ENCODE measurements at places on chromosomes 16 and 17.

DNA sequence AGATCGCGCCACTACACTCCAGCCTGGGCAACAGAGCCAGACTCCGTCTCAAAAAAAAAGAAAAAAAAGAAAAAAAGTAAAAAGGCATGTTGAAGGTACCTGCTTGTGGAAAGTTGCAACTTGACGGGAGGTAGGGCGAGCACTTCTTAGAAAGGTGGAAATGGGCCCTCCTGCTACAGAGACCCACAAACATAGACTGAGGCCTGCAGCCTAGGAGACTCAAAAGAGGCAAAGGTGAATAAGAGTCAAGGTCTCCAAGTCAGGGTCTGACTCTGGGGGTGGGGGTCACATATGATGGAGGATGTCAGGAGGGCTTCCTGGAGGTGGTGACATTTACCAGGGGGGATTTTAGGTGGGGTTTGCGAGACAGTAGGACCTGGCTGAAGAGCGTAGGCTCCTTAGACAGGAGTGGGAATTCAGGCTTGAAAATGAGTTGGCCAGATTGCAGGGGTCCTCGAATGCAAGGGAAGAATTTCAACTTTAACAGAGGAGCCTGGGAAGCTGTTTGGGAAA is 303.0 kb downstream of the SEC14L1 start:
- no peak for DNase-seq

- peak; percentile 67 for DNase-seq
These were observed 36.1 kb upstream of the ZC3H18 start for GRCh38 chr16:88533932-88534637.

- DNase-seq, result no peak
These were observed 178.1 kb downstream of the TOX3 start for GRCh38 chr16:52368859-52369258.

GRCh38 chr17:33284022-33284421 is 9.1 kb downstream of the ASIC2 start:
- no peak for DNase-seq

GRCh38 chr16:65713181-65713808 is 591.4 kb upstream of the CDH11 start:
- no peak for DNase-seq

- DNase-seq, result no peak
These were observed 178.4 kb downstream of the FTO start for GRCh38 chr16:53882310-53882709.

DNA sequence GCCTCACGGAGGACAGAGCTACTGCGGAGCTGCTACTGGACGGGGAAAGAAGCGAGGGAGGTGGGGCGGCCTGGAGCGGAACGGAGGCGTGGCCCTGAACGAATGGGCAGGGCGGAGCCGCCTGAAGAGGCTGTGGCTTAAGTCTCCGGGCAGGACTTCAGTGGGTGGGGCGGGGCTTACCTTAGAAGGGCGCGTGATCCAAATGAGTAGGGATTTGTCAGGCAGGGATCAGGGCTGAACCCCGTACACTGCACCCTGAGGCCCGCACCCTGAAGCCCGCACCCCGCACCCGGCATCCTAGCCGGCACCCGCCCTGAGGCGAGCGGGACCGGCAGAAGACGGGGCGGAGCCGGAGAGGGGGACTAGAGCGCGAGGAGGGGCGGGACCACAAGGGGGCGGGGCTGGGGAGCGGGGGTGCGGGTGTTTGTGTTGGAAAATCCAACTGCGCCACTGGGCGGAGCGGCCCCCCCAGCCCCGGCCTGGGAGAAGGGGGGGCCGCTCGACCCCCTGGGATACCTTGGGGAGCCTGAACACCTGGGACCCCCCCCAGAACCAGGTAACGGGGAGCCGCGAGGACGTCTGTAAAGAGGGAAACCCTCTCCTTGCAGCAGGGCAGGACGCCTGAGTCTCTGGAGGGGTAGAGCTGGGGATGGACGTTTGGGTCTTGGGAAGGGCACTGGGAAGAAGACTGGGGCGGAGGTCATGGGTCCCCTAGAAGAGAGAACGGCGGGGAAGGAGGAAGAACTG is at the start of gene KDM6B:
Gene KDM6B (plus strand): TSS at position 423 of the 747 bp plus-strand sequence. CDS start 11,338 bp downstream, outside the sequence.
- DNase-seq, result peak; percentile 84

DNA sequence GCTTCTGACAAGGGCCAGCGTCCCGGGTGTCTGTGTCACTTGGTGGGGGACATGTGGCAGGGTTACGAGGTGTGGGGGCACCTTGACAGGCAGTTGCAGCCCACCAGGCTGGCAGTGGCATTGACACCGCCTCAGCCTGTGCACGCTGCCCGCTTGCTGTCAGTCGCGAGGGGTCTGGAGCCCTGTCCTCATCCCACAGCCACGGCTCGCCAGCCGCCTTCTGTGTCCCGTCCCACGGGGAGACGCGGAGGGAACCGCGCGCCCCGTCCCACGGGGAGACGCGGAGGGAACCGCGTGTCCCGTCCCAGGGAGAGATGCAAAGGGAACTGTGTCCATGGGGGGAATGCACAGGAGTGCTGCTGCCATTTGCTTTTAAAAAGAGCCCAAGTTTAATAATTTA is 3.5 kb downstream of the PABPN1L start:
- no peak for DNase-seq

Measured in T-helper 9 cell (primary cell).